ENCODE measurements at places on chromosomes 7 and 10. TPM values are rescaled to one million over a fixed set of nuclear protein-coding genes. Genes with fewer than 3 reads are reported as not detected.

Gene KCP
- total RNA-seq: not detected

Gene LRRC17
- 1.0 TPM for total RNA-seq

DNA sequence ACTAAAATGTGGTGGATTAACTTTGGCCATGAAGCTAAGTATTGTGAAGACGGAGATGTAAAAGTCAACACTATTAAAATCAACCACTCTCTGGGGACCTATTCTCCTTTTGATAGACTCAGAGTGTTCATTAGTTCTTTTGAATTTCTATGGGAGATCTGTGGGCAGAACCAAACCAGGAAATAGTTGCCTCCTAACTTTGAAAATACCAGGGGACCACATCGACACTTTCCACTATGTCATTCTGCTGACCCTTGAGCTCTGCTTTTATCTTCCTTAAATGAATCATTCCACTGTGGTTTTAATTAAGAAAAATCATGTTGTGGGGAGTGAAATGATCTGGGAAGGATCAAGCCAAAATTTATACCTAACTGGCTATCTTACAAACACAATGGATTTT is 960.5 kb downstream of the GATA3 start:
- H3K36me3 ChIP-seq: no peaks in the 10 kb centered on the region
- H3K27me3 ChIP-seq: no peaks in the 10 kb centered on the region
- no peak for DNase-seq

GRCh38 chr7:20438248-20438647 is 107.5 kb downstream of the ITGB8 start:
- no peak for DNase-seq
- no peaks in the 10 kb centered on the region for H3K27me3 ChIP-seq
- H3K4me1 ChIP-seq: no peaks in the 10 kb centered on the region
- no peak overlapping the region for H3K4me3 ChIP-seq

- no peak overlapping the region for H3K27ac ChIP-seq
- no peak overlapping the region for H3K4me3 ChIP-seq
- no peaks in the 10 kb centered on the region for H3K27me3 ChIP-seq
These were observed 225.1 kb upstream of the GRB10 start for GRCh38 chr7:51007551-51008505.

DNA sequence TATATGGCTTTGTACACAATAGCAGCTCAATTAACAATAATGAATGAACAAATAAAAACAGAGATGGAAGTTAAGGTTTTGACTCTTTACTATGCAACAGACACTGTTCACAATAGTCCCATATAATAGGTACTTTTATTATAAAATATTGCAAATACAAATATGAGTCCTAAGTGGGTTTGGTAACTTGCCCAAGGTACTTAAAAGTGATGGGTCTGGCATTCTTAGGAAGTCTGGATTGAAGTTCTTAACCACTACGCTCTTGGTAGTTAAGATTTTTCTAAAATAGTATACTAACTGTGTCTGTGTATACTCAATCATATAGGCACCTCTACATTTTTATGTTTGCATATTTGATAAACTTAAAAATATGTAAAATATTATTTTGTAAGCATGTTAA is 55.5 kb downstream of the HGF start:
- H3K27ac ChIP-seq: no peak overlapping the region
- no peaks in the 10 kb centered on the region for H3K36me3 ChIP-seq
- H3K4me3 ChIP-seq: no peak overlapping the region
- H3K27me3 ChIP-seq: no peaks in the 10 kb centered on the region
- H3K4me1 ChIP-seq: no peaks in the 10 kb centered on the region
